Fibroblast of the conjunctiva (primary cell): ENCODE measurements at places on chromosomes 16 and 17.

DNA sequence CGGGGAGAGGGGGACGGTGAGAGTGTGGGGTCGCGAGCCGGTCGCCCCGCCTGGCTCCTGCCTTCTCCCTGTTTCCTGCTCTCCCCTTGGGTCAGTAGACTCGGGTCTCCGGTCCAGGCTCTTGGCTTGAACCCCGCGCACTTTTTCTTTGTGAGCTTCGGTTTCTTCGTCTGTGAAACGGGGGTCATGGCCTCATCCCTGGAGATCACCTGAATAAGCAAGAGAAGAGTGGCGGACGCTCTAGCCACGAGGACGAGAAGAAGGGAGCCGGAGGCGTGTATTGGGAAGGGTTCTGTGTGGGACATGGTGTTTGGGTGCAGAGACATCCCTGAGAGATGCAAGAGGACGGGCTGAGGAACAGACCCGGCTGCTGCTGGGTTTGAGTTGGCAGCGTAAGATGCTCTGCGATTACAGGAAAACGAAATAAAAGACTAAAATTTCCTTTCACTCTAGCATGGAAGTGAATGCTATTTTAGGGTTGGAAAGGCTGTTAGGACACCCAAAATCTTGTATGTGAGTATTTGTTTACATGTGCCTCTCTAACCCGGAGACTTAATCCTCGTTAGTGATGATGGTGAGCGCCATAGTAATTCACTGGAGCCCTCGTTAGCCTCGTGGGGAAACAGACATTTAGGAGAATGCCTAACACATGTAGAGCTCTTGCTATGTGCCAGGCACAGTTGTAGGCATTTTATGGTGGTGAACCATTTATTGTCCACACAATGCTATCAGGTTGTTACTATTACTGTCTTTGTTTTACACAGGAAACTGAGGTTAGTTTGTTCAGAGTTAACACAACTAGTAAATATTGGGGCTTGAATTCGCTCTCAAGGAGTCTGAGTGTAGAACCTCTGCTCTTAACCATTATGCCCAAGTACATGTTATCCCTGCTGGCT lies 646 bp downstream of the KIF22 start:
- no peak for DNase-seq

DNA sequence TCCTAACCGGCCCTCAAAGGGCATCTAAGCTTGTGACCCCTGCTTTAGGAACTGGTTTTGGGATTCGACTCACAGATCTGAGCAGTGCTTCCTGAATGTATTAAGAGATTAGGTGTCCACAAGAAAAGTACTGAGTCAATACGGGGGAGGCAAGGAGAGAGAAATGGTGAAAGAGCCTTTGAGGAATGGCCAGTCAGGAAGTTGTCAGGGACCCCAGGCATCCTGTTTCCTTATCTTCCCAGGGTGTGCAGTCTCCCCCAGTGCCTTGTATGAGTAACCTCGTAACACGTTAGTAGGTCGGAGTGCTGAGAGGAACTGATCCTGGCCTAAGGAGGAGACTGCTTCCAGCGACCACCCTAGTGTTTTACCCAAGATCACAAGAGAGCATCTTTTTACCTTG lies 16.4 kb upstream of the TMED6 start:
- DNase-seq: no peak

- DNase-seq: peak; percentile 51
Observed at GRCh38 chr16:53055541-53056391, 975 bp downstream of the CHD9 start.

GRCh38 chr16:79122343-79122742 lies 478.2 kb downstream of the MAF start:
- no peak for DNase-seq

- DNase-seq: no peak
Observed at GRCh38 chr17:65711671-65712276, 150.3 kb upstream of the AXIN2 start.

GRCh38 chr17:51028176-51028863 lies 92.3 kb downstream of the SPAG9 start:
- DNase-seq: no peak

DNA sequence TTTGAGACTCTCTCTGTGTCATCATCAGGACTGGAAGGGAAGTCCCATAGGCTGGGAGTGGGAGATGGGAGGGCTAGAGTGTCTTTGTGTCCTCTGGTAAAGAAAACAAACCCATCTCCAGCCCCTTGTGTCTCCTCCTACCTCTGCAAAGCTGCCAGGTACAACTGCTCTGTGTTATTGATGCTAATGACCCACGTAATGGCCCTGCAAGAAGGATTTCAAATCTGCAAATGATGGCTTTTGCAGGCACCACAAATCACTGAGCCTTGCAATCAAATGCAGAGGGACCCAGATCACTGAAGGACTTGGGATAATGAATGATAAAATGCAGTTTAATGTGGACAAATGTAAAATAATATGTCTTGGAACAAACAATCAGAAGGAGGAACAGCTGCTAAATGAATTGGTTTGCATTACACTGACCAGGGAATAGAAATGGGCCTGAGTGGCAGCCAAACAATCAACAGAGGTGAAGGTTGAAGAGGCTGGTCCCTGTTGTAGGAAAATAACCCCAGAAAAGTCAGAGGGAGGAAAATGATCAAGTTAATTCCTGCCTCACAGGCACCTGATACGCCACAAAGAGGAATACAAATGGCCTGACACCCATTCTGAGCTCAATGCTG lies 425.1 kb downstream of the UTP18 start:
- DNase-seq: no peak
